ENCODE measurements at places on chromosomes 5 and 9.
A peak's percentile ranks its signal among the peaks of the same experiment; 100 is the strongest.

DNA sequence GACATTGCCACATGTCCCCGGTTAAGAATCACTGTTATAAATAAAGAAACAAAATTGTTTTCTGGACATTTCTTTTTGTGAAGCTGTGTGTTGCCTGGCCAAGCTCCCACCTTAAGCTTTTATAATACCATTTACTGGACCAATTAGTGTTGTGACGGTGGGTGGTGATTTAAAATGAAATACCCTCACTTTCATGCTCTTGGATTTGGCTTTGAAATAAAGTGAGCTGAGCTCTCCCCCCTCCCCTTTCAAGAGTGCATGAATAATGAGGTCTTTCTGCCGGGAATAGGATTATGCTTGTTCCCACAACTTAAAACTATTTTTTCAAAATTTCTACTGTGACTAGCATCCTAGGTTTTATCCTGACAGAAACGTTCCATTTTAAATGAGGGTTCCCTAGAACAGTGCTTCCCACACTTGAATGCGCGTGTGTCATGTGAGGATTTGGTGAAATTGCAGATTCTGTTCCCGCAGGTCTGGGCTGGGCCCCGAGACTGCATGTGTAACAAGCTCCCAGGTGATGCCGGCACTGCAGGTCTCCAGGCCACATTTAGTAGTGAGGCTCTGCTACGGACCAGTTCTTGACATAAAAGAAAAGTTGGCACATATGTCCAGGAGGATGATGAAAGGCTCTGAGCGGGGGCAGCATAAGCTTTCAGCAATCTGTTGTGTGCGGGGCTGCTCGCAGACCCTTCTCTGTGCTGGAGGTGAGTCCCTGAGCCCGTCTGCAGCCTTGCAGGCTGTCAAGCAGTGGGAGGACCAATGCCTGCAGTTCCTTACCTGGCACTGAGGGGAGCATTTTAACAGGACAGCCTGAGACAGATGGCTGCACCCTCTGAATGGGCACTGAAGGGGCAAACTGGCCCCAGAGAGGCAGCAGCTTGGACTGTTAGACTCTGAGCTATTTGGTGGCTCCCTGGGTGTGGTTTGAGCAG lies 24.4 kb downstream of the IQGAP2 start:
- no peak for DNase-seq

- no peak for DNase-seq
These were observed 72.3 kb upstream of the PRLR start for GRCh38 chr5:35302544-35302943.

- no peak for DNase-seq
These were observed 1.5 kb downstream of the F2R start for GRCh38 chr5:76717222-76718083.

GRCh38 chr9:116377179-116377798 lies 223.7 kb downstream of the PAPPA start:
- DNase-seq, result no peak

DNA sequence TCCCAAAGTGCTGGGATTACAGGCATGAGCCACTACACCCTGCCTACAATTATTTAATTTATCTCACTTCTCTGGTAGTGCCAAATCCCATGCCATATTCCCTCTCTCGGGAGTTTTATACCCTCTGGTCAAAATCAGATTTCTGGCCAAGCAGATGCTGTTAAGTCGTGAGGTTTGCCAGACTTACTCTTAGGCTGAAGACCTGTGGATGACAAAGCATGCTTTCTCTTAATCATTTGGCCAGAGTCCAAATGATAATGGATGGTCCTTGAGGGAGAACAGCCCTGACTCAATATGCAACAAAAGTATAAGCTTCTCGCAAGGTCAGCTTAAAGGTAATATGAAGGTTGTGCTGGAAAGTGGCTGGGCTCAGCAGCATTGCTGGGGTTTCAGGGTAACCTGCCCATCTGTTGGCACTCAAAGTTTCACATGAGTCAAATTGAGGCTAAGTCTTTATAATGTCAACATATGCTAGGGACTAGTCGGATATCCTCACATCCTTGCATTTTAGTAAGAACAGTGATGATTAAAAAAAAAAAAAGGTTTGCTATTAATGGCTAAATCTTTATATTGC lies 280.1 kb downstream of the KIF4B start:
- DNase-seq, result no peak

DNA sequence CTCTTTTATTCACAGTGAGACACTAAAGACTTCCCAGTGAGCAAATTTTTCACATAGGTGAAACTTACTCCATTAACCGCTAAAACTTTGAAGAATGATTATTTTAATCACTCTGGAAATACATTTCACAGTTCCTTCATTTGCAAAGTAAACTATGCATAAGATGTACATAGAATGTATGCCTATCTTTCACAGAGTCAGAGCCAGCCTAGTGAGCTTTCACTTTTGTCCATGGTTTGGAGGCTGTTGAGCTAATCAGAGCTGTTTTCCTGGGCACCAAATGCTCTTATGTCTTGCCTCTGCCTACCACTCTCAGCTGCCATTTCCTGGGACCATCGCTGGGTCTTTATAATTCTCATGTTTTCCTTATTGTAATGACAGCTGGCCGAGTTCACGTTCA lies 67.3 kb downstream of the PDE8B start:
- DNase-seq, result no peak

- DNase-seq, result no peak
These were observed 103.3 kb upstream of the TAS2R1 start for GRCh38 chr5:9733486-9733885.

DNA sequence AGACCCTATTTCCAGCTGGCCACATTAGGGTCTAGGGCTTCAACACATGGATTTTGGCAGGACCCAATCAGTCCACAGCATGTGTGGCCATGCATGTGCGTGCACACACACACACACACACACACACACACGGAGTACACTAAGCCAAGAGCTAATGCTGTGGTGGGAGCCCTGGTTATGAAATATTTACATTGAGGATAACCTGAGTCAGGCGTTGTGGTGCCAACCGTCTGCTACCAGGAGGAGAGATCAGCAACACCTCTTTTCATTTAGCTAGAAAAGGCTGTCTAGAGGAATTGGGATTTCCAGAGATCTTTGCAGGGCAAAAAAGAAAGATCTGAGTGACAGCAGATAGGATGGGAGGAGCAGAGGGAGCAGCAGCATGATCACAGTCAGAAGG lies 141.5 kb downstream of the TRPM3 start:
- no peak for DNase-seq

DNA sequence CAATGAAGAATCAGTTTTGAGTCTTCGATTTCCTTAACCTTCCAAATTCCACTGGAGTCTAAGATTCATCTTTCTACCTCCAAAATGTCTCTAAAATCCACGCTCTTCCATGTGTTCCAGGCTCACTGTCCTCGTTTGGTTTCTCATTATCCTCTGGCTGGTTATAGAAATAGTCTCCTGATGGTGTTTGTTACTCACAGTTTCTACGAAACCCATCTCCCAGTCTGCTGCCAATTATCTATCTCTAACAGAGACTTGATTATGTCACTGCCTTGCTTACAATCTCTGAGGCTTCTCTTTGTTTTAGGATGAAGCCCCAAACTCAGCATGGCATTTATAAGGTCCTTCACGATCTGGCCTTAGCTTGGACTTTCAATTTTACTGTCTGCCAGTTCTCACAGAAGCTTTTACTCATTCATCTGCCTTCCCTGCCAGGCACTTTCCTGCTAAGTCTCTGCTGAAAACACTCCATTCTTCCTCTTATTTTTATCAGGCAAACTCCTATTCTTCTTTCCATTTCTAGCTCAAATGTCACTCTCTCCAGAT lies 339.6 kb upstream of the SGCD start:
- DNase-seq, result no peak

DNA sequence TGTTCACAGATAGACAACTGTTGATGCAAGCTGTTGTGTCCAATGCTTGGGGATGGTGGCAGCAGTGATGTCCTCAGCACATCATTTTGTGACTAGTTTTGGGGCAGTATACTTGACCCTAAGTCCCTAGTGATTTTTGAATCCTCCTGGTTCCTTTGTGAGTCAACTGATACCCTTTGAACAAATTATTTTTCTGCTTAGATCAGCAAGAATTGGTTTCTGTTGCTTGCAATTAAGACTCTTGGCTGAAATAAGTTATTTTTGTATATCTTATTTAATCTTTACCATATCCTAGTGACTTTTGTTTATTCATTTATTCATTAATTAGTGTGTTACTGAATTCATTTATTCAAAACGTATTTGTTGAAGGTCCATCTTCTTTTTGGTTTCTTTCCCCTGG lies 392.0 kb upstream of the SGCD start:
- DNase-seq, result no peak

GRCh38 chr5:112514111-112514510 lies 95.0 kb upstream of the EPB41L4A start:
- no peak for DNase-seq

DNA sequence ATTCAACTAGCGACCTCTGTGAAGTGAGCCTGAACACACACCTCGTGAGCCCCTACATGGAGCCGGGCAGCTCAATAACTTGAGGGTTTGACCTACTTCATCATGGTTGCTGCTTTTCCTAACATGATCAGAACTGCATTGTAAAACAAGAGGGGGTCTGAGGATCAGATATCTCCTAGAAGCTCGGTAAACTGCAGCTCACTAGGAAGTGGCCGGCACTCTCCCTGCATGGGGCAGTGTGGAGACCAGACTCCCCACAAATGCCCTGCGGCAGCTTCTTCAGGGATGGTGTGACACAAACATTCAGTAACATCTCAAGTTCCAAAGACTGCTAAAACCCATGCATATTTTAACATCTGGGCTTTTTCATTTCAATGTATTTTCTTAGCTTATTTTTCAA lies 18.5 kb downstream of the LHFPL2 start:
- DNase-seq, result no peak

GRCh38 chr9:33082128-33082527 lies 5.7 kb upstream of the SMU1 start:
- DNase-seq, result no peak

DNA sequence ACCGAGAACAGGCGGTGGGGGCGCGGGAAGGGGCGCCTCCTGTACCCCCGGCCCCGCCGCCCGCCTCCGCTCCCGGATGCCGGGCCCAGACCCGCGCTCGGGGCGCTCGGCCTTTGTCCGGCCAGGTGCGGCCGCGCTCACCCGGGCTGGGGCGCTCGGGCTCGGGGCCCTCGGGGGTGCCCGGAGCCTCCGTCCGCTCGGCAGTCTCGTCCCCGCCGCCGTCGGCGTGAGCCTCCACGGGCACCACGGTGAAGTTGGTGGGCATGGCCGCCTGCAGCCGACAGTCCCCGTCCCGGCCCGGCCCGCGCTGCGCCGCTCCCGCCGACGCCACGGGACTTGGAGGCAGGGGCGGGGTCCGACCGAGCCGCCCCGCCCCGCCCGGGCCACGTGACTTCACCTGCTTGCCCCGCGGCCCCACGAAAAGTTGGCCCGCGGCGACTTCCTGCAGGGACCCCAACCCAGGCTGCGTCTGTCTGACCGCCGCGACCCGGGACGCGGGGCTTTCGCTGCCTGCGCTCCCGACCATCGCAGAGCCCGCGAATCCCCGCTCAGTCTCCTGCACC lies at the start of gene SLC12A7:
Gene SLC12A7 (minus strand): TSS at position 337 of the 563 bp plus-strand sequence. CDS start 72 bp downstream, at position 265.
- peak; percentile 12 for DNase-seq

GRCh38 chr9:128164307-128164885 lies 4.3 kb downstream of the BBLN start:
- DNase-seq, result no peak

GRCh38 chr5:9715891-9716335 lies 85.8 kb upstream of the TAS2R1 start:
- DNase-seq, result no peak

GRCh38 chr9:112421771-112422222 lies 41.9 kb downstream of the HSDL2 start:
- DNase-seq, result no peak

All from stimulated activated CD4-positive, alpha-beta T cell treated with anti-CD3 and anti-CD28 coated beads, TNF-alpha, amount 100 ng/mL, for 24 hours (primary cell).